ENCODE measurements at places on chromosomes 7 and 10.
A peak's percentile ranks its signal among the peaks of the same experiment; 100 is the strongest.

DNA sequence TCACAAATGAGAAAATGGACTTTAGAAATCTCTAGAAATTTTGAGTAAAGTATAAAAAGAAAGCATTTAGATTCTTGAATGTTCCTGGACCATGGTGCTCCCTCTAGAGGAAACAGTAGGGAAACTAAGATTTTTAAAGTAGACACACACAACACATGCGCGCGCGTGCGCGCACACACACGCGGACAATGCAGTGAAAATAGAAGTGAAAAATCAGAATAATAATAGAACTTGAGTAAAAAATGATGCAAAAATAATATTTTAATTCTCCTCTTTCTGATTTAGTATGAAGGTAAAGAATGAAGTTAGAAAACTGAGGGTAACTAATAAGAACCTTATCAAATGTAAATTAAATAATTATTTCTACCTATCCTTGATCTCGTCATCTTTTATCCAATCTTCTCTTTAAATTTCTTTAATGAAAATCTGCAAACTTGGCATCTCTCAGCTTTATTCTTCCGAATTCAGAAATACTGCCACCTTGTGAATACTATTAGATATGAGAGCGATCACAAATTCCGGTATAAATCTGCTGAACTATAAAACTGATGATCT, 117.0 kb upstream of the AMPH start:
- DNase-seq, result peak; percentile 37

- no peak for DNase-seq
Observed at GRCh38 chr7:116731023-116731395, 59.0 kb downstream of the MET start.

DNA sequence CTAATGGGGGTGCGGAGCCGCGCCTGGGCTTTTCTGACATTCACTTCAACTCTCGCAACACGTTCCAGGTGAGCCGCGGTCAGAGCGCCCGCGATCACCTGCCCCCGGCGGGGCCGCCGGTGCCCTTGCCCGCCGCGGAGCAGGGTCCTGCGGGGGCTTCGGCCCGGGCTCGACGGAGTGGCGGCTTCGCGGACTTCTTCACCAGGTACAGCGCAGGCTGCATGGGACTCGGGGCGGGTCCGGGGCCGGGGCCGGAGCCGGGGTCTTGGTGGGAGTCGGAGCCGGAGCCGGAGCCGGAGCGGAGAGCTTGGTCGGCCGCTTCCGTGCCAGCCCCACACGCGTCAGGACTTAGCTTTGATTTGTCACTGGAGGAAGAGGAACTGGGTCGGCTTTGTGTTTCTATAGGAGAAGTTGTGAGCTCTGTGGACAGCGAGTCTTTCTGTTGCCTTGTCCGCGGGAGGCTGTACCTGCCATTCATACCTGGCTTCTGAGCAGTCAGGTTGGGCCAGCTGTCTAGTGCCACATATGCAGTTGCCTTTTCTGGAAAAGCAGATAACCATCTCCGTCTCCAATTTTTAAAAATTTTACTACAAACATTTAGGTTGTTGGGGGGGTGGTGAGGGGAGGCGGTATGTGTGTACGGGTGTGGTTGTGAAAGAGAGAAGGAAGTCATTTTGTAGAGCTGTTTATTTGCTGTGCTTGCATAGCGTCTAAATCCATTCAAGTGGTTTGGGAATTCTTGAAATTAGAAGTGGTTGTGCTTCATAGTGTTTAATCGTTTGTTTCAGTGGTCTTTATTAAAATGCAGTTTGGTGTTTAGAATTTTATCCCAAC, 1.3 kb downstream of the TBC1D12 start:
- DNase-seq, result peak; percentile 64

DNA sequence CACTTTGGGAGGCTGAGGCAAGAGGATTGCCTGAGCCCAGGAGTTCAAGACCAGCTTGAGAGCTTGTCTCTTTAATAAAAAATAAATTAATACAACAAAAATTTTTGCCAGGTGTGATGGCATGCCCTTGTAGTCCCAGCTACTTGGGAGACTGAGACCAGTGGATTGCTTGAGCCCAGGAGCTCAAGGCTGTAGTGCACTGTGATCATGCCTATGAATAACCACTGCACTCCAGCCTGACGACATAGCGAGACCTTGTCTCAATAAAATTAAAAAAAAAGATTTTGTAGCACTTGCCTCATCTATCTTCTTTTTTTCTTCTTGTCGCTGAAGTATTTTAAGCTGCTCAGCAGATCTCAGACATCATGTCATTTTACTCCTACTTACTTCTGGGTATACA, 26.3 kb downstream of the CREM start:
- no peak for DNase-seq

GRCh38 chr10:48335788-48336187, 29.3 kb downstream of the MAPK8 start:
- no peak for DNase-seq

DNA sequence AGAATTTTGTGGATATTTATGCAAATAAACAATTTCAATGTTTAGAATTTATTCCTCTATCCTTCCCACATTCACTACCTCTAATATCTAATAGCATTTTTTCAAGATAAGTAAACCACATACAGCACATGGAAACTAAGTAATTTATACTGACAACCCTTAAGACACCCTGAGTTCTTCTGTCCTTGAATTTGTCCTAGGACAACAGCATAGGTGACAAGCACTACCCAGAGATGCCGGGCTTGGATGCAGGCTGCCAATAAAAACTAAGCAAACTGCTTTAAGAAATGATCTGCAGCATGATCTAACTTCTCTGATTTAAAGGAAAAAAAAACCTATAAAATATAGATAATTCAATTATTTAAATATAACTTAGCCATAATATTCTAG, 22.7 kb downstream of the NT5C3A start:
- DNase-seq, result no peak

DNA sequence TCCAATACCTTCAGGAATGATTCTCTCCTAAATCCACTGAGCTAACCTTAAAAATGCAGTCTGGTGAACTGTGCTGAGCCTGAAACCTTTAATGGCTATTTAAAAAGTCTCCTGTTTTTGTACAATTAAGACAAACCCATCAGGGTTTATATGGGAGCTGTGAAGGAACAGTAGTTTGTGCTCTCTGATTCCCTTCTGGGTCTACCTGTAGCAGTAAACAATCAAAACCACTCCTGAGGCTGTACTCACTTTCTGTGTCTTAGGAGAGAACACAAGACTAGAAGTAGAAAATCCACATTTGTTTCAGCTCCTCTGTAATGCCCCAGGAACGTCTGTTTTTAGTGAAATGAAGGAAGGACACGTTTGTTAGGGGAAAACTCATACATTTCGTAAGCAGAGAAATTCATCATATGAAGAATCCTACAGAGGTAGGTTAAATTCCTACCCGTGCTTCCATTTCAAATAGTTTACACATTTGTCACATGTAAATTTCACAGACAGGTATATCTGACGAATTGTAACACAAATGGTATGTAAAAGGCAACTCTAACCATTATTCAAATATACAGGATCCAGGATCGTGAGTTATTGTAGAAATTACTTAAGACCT, 2.6 kb downstream of the CUX1 start:
- peak; percentile 30 for DNase-seq

GRCh38 chr7:155566011-155566836, 19.9 kb upstream of the CNPY1 start:
- DNase-seq, result no peak

DNA sequence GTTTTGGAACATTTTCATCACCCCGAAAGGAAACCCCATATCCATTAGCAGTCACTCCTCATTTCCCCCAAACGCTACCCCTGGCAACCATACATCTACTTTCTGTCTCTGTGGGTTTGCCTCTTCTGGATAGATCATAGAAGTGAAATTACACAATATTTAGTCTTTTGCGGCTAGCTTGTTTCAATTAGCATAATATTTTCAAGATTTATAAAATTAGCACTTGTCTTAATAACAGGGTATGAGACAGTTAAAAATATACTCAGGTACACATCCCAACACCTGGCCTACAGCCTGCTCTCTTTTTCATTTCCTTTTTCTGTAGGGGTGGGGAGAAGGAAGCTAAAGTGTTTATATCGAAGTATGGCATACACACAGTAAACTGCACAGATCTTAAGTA, 81.4 kb upstream of the LRGUK start:
- DNase-seq, result no peak

- no peak for DNase-seq
Observed at GRCh38 chr10:102949916-102950315, 31.8 kb downstream of the CNNM2 start.
